NCI-H446 treated with DMSO at 0.1 percent for 48 hours (cell line): ENCODE measurements at places on chromosomes 7 and 10.

GRCh38 chr10:3805791-3806461, 20.9 kb upstream of the KLF6 start:
- DNase-seq, result peak; percentile 32

DNA sequence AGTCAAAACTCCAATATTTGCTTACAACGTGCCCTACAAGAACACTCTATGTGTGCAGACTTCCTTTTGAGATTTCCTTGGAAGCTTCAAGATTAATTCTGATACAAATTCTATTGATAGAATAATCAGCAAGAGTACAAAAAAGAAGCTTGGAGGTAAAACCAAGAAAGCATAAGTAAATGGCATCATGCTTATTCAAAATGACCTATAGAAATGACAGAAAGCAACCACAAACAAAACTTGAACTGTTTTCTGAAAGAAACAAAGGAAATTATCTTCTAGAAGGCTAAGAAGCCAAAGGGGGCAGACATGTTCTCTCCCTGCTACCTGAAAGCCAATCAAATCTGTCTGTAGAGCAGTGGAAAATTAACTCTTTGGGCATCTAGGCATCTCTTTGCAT, 73.0 kb downstream of the CTNNA3 start:
- no peak for DNase-seq

GRCh38 chr10:24255881-24256311, 47.0 kb downstream of the KIAA1217 start:
- no peak for DNase-seq

GRCh38 chr10:127618797-127619196, 69.7 kb downstream of the NPS start:
- no peak for DNase-seq

DNA sequence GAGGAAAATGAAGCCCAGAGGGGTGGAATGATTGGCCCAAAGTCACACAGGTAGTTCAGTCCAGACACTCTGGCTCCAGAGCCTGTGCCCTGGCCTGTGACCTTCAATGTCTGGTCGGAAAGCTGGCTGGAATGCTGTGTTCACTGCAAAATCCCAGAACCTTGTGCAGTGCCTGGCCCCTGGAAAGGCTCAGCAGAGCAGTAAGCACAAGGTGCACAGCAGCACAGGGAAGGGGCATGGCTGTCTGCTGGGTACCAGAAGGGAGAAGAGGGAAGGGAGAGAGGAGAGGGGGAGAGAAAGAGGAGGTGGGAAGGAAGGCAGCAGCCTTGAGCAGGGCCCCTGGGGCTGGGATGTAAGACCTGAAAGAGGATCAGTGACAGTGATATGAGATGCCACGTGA, 28.4 kb upstream of the C10orf71 start:
- DNase-seq, result no peak

DNA sequence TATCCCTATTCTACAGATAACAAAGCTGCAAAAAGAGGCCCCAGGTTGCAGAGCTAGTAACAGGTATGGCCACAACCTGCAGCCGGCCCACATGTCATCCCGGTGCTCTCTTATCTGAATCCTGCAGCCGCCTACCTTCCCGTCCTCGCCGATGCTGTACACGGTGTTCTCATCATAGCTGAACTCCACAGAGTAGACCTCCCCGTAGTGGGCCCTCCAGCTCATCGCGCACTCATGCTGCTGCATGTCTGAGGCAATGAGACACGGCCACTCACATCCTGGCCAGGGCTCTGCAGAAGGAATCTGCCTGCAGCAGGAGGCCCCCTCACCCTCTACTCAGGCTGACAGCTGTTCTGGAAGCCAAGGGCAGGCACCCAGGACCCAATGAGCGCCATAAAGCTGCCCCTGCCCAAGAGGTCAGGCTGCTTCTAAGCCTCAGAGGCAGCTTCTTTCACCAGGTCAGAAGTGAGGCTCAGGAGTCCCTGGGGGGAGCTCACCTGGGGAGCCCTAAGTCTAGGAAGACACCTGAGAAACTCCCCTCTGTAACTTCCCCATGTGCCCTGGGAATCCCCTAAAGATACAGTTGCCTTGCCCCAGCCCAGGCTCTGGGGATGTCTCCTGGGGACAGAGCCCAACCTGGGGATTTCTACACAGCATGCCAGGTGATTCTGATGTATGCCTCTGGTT, 17.9 kb upstream of the CYREN start:
- DNase-seq, result no peak

DNA sequence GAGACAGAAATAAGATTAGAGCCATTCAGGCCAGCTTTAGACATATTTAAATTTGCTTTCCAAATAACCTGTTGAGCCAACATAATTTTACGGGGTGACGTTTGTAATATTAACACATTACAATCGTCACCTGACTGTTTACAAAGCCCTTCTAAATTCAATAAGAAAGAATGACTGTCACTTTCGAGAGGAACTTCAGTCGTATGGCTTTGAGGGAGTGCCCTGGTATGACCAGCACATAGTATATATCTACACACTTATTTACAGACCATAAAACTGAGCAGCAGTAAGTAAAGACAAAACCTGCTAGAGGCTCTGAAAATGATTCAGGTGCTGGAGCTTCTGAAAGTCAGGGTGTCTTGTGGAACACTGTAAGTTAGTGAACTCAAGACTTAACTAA, 62.4 kb downstream of the BLNK start:
- no peak for DNase-seq

GRCh38 chr7:38507384-38507783, 123.8 kb downstream of the AMPH start:
- DNase-seq, result no peak

- DNase-seq, result no peak
These were observed 76.4 kb downstream of the RELN start for GRCh38 chr7:103912891-103913605.

DNA sequence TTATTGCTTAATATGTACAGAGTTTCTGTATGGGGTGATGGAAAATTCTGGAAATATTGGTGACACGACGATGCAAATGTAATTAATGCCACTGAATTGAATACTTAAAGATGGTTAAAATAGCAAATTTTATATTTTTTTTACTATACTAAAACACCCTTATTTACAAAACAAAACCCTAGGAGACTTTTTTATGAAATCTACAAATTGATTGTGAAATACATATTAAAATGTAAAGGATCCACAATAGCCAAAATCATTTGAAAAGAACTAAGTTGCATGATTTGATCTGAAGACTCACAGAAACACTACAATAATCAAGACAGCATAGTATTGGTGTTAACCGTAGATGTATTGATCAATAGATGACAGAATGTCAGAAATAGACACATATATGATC, 252.0 kb downstream of the GRM8 start:
- DNase-seq, result no peak

DNA sequence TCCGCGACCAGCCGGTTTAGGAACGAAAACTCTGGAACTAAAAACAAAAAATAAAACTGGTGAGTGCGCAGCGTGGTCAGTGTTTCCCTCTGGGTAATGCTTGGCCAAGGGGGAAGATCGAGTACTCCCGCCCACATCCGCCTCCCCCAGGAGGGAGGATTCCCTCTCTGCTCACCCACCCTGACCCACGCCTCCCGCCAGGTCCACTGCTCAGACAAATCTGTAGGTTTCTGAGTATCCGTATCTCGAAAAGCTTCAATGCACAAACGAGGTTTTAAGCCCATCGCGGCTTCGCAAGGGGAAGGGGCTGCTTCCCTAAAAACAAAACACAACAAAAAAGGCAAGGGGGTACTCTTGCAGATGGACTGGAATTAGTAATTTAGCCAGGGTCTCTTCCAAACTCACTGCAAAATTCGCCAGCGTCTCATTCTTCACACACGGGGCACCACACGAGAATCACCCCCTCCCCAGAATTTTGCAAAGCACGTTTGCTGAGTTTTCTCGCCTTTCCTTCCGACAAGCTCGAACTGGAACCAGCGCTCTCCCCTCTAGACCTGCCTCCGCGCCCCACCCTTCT, 75.2 kb downstream of the INSIG1 start:
- DNase-seq, result no peak

GRCh38 chr10:29007748-29008610, 280.9 kb upstream of the LYZL1 start:
- DNase-seq, result no peak

DNA sequence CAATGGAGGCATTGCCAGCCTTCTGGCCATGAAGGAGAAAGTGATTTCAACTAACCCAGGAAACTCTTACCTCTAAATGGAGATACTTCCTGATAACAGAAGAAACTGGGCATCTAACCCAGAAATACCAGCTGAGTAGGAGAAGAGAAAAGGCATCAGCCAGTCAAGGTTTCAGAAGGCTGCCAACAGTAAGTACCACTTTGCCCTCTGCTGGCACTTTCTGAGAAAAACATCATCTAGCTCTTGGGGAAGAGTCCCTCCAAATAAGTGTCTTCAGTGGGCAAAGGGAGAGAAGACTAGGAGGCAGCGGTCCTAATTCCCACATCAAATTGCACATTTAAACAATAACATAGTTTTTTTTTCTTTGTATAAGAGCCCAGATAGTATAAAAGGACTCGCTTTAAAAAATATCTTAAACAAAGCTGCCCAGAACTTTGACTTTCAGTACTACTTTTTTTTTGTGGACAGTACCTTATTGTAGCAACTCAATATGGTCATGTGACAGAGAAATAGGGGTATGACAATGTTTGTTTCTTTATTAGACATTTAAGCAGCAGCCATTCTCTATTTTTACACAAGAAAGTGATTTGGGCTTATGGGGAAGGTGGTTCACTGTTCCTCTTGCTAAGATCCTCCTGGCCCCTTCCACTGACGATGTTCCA, 157.3 kb downstream of the CTTNBP2 start:
- DNase-seq, result no peak

DNA sequence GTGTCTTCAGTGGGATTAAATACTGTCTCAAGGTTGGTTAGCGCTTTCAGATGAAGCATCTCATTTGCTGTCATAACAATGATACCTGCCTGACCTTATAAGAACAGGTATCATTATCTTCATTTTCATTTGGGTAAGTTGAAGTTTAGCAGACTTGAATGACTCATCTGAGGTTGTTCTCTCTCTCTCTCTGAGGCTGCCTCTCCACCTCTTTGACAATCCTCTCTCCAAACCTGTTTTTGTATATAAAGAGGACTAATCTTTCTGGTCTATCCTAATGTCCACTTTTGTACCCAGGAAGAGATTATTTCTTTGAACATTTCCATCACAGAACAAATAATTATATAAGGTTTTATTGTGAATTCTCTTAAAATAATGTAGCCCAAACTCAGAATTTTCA, 291.4 kb downstream of the KLF6 start:
- no peak for DNase-seq

GRCh38 chr7:2002561-2003450, 229.9 kb downstream of the MAD1L1 start:
- DNase-seq, result no peak

- DNase-seq, result no peak
These were observed 1.1 kb downstream of the REEP3 start for GRCh38 chr10:63522277-63522687.

DNA sequence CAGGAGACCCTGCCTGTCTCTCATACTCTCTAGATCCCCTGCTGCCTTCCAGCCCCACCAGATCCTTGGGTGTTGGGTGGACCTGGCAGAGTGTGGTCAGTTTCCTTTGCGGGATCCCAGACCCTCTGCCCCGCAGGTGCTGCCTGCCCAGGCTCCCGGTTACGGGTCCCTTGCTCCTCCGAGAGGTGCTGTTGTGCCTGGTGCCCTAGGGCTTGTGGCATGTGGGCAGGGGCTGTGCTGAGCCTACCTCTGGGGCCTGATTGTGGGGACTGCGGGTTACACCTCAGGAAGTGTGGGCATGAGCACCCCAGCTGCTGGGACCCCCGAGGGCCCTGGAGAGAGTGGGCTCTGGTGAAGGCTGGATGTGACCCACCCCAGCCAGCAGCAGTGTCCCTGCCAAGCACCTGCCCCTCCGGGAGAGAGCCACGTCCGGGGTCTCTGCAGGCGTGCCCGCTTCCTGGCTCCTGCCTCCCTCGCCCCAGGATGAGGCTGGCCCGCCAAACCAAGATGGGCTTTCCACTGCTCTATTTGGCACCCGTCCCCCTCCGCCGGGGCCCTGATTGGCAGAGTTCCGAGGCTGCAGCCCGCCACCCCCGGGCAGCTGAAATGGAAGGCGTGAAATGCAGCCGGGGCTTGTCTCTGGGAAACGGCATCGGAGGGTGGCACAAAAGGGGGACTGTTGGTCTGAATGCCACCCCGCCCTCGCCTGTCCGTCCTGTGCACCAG, 17.0 kb downstream of the CLIP2 start:
- DNase-seq, result peak; percentile 22

DNA sequence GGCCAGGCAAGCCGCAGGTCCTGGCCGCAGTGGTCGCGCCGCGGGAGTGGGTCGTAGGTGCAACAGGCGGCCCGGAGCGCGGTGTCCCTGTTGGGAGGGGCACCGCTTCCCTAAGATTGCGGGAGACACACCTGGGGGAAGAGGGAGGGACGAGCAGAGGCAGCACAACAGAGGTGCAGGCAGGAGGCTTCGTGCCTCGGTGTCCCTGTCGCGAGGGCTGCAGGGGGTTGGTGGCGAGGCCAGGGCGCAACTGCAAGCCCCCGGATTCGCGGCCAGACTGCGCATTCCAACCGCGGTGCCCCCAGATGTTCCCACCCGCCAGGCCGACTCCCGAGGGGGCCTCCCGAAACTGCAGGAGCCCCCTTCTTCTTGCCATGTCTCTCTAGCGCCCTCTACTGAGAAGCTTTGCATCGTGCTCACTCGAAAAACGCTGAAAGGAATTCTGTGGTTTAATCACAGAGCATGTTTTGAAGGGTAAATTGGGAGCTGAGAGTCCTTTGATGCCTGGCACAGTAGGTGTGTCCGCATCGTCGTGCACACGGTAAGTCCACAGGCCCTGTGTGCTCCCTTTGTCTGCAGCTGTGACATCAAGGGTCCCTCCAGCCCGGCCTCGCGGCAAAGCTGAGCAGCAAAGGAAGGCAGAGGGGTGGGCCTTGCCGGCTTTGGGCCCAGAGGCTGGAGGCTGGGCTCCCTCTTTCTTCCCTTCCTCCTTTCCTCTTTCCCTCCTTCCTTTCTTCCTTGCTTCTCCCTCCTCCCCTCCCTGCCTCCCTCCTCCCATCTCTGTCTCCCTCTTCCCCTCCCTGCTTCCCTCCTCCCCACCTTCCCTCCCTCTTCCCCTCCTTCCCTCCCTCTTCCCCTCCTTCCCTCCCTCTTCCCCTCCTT, 6.2 kb upstream of the MBL2 start:
- no peak for DNase-seq

GRCh38 chr7:33809228-33809627, 96.1 kb upstream of the BMPER start:
- no peak for DNase-seq

- no peak for DNase-seq
These were observed 158.8 kb downstream of the SH3PXD2A start for GRCh38 chr10:103696411-103697145.

DNA sequence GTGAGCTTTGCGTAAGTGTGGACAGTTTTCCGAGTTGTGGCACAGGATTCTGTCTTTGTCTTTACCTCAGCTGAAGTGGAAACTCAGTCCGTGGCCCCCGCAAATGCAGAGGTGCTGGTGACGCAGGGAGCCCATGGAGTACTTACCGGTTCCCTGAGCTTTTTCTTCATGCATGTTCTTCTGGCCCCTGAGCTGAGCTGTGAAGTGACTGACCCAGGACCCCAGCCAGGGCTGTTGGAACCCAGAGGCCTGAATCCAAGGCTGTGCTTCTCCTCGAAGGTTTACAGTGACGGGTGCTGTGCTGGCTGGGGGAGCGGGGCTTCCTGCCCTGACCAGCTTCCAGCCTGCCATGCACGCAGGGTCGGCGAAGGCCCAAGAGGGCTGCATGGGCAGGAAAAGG, 223.5 kb downstream of the GLRX3 start:
- DNase-seq, result no peak
